Sciatic nerve (tissue), 2 donors: ENCODE measurements at places on chromosomes 1 and 21.

DNA sequence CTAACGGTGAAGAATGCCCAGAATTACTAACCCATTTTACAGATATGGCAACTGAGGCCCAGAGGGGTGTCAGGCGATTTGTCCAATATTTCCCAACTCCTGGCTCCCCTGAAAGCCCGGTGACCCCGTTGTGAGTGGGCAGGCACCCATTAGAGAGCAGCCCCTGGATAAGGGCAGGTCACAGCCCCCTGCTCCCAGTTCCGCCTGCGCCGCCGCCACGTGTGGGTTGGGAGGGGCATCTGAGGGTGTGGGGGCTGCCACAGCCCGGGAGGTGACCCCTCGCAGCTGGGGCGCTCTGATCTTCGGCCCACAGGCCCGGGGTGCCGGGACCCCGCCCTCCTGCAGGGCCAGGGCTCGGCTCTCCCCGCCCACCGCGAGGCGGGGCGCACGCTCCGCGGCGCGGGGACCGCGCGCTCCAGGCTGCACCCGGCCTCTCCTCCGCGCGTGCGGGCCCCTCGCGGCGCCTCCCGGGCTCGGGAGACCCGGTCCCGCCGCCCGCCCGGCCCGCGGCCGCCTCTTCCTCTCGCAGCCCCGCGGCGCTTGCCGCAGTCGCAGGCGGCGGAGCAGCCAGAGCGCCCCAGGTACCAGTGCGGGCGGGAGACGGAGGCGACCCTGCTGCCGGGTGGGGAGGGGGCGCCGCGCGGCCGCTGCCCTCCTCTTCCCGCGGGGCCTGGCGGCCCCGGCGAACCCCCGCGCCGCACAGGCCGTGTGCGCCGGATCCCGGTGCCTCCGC is at the start of gene HTR6:
TSS of gene HTR6 (plus strand) at position 423 of the 733 bp plus-strand sequence. CDS start 879 bp downstream, outside the sequence.
- DNase-seq = no peak

DNA sequence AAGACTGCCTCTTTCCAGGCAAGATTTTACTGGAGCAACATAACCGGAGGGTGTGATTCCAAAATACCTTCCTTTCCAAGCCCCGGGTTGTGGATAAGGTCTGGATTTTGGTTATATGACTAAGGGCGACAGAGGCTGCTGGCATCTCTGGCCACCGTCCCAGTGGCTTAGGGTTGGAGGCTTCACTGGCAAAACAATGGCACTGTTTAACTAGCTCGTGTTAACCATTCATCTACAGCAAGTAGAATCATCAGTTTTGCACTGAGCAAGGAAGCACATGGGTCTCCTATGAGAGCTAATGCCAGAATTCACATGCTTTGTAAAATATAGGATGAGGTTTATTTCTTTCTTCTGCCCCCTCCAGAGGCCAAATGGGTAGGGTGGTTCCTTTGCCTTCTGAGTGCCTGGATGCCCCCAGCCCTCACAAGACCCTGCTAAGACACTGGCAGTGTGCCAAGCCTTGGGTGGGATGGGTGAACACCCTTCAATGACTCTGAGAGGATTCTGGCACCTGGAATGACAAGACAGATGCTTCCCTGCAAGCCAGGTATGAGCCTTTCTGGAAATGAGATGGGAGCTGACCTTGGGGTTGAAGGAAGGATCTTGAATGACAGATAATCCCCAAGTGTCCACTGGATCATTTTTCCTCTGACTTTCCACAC is 36.8 kb downstream of the DHCR24 start:
- DNase-seq = no peak

DNA sequence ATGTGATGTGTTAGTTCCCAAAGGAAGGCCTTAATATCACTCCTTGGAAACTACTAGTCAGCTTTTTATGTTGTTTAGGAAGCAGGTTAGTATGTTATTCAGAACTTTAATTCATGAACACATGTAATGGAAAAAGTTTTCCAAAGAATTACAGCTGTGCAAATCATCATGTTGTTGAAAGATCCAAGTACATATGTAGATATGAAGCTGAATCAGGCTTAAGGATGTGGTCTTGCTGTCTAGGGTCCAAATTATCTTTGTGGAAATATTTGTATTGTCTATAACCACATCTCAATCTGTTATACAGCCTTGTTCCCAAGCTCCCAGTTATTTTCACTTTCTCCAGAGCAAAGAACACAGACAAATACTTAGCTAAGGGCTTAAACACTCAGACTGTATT is 231.6 kb downstream of the TPR start:
- no peak for DNase-seq

DNA sequence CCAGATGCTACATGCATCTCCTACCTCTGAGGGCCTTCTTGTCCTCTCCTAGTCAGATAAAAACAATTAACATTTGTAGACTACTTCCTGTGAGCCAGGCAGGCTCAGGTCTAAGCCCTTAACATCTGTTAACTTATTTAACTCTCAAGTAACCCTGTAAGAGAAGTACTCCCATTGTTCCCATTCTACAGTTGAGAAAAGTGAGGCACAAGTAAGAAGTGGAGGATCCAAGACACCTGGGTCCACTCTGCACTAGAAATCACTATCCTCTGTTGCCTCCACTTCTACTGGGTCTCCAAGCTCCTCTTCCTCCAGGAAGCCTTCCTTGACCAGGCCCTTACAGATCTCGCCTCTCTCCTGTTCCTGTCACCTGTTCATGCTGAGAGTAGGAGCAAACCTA is 9.7 kb downstream of the C1orf216 start:
- no peak for DNase-seq
